Germinal center (tissue), 1 donor: ENCODE measurements at places on chromosomes 4 and X.

DNA sequence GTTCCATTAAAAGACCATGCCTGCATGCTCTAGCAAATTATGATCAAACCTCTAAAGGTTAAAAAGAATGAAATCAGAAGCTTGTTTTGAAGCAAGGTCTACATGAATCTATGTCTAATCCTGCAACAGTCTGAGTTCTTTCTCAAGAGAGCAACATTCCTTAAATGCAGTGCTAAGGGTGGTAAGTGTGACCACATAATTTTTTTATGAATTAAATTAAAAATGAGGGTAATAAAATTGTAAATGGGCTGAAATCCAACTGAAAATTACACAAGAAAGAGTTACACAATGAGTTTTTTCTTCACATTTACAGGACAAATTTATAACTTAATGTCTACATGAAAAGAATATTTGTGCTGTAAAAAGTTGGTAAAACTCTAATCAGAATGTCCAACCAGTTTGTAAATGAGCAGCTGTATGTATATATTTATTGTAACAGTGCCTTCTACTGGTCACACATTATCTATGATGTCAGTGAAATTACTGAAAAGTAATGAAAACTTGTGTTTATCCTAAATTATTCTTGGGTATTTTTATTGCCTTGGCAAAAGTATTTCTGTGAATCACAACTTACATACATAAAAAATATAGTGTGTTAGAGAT is 336.3 kb upstream of the PITX2 start:
- DNase-seq = no peak

- DNase-seq = no peak
Measured at GRCh38 chr4:61785761-61786160, 585.6 kb downstream of the ADGRL3 start.

- no peak for DNase-seq
Measured at GRCh38 chrX:1601768-1602085, 10.3 kb downstream of the AKAP17A start.

GRCh38 chr4:61293707-61294400 is 93.7 kb downstream of the ADGRL3 start:
- DNase-seq = no peak

- DNase-seq = no peak
Measured at GRCh38 chr4:146900295-146900694, 45.4 kb downstream of the TTC29 start.

- DNase-seq = no peak
Measured at GRCh38 chrX:131782646-131783045, 238.8 kb downstream of the OR13H1 start.

GRCh38 chr4:16431866-16432265 is 205.6 kb upstream of the TAPT1 start:
- DNase-seq = no peak

- no peak for DNase-seq
Measured at GRCh38 chr4:140691369-140691768, 64.8 kb downstream of the TBC1D9 start.

DNA sequence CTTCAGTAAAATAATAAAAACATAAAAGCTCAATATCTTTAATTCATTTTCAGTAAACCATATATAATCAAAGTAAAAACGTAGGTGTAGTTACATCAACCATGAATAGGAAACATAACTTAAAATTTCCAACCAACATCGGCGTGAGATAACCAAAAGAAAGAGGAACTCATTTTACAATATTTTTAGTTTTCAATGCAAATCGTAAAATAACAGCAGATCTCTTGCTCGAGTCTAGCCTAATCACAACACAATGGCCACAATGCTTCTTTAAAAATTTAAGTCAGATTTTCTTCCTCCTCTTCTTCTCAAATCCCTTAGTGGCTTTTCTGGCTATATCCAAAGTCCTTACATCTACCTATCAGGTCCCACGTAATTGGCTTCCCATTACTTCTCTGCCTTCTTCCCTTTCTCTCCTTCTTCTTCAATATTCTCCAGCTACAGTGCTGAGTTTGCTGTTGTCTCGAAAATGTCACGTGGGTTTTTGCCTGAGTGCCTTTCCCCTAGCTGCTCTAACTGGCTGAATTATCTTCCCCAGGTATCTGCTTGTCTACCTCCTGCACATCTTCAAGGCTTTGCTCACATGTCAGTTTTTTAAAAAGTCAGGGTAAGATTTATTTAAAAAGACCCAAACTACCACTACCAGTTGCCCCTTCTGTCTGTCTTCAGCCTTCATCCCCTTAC is 90.9 kb upstream of the BANK1 start:
- DNase-seq = peak; percentile 38

GRCh38 chr4:89136525-89136924 is 25.2 kb downstream of the TIGD2 start:
- DNase-seq = no peak

DNA sequence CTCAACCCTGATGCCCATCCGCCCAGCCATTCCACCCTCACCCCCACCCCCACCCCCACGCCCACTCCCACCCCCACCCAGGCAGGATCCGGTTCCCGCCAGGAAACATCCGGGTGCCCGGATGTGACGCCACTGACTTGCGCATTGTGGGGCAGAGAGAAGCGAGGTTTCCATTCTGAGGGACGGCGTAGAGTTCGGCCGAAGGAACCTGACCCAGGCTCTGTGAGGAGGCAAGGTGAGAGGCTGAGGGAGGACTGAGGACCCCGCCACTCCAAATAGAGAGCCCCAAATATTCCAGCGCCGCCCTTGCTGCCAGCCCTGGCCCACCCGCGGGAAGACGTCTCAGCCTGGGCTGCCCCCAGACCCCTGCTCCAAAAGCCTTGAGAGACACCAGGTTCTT is at the start of gene MAGEA1:
MAGEA1 (plus strand) TSS at position 154 of the 400 bp plus-strand sequence. CDS start 3,106 bp downstream, outside the sequence.
- DNase-seq = no peak

- no peak for DNase-seq
Measured at GRCh38 chrX:112085149-112085548, 2.6 kb upstream of the TRPC5 start.

- no peak for DNase-seq
Measured at GRCh38 chr4:148883435-148883834, 441.2 kb upstream of the NR3C2 start.

DNA sequence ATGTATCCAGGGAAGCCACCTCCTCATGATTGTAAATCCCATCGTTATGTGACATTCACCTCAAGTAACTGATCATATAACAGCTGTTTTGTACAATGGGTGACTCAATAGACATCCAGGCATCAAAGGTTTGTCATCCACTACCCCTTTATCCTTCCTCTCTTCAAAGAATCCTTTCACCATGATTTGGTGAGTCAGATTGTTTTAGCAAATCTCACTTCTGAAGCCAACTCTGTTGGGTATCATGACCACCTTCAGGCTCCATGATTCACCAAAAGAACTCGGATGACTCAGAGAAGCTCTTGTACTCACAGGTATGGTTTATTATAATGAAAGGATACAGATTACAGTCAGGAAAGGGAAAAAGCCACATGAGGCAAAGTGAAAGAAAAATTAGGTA is 132.1 kb downstream of the PWWP3B start:
- DNase-seq = no peak

DNA sequence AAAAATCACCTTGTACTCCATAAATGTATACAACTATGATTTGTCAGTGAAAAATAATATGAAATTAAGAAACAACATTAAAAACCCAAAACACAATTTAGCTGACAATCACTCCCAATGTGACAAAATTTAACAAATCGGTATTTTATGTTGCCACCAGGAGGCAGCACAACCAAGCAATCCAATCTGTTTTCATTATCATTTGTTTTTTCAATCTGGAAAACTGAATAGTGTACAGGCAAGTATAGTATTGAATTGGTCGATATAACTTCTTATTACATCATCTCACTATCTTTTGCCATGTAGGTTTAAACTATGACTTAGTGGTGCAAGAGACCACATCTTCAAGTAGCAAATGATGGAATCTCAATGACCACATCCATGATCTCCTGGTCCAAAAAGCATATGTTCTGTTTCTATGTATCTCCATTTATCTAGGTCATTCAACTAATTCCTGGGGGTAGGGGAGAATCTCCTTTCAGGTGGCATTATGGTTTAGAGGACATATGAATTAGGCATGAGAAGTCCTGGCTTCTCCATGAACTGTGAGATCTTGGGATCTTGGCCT is 112.9 kb upstream of the AGA start:
- DNase-seq = peak; percentile 3

DNA sequence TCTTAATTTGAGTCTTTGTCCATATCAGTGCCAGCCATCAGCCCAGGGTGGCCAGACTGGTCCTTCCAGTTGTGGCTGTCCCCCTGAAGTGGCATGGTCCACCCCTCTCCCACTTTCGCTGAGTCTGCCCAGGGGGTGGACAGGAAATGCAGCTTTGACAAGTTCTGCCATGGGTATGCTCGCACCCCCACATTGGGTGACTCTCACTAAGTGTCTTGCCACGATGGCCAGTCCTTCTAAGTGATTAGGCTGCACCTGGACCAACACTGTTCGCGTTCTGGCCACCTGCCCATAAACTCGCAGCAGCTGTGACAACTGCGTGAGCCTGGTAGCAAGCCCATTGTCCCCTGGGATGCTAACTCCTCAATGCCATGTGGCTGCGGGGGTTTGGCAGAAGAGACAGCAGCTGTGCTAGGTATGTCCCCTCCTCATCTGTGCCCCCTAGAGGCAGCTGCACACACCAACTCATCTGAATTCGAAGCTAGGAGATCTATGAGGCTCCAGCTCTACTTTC is 10.0 kb upstream of the LNX1 start:
- DNase-seq = peak; percentile 28

- DNase-seq = no peak
Measured at GRCh38 chr4:173134426-173134825, 34.2 kb upstream of the GALNT7 start.

- DNase-seq = no peak
Measured at GRCh38 chr4:152072001-152072485, 311.2 kb upstream of the GATB start.

- DNase-seq = no peak
Measured at GRCh38 chrX:25034889-25035288, 19.1 kb upstream of the ARX start.

DNA sequence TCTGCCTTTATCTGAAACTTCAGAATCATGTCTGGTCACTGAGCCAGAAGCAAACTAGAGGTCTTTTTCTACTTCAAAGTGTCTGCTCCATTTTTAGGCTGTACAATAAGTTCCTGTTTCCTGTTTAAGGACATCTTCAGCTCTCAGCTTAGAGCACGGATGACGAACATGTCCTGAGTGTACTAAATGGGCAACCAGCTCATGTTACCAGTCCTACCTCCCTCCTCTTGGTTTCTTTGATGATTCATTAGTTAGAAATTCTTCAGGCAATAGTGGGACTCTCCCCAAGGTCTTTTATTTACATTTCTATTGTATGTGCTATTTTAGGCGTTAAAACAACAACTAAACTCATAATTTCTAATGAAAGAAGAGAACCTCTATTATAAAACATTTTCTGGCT is 58.0 kb downstream of the ENPEP start:
- DNase-seq = no peak

DNA sequence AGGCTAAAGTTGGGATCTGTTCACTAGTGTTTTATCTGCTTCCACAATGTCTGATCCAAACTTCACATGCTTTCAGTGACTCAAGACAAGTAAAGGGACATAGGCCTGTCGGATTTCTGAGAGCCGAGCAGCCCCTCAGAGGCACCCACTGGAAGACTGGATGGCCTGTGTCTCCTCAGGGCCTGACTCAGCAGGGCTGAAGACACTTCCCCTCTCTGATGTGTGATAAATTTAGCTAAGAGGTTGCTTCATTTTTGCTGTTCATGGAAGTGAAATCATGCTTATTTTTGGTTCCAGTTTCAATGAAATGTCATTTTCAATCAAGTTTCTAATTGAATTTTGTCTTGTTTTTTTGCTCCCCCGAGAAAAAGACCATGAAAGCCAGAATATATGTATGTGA is 93.7 kb downstream of the MXRA5 start:
- DNase-seq = no peak

- no peak for DNase-seq
Measured at GRCh38 chrX:119235051-119235511, 1.0 kb upstream of the PGRMC1 start.

- no peak for DNase-seq
Measured at GRCh38 chr4:107689912-107690587, 30.0 kb downstream of the PAPSS1 start.

- DNase-seq = no peak
Measured at GRCh38 chr4:135319685-135320084, 1118.1 kb upstream of the PABPC4L start.
